DMS 273 treated with DMSO at 0.1 percent for 48 hours (cell line): ENCODE measurements at places on chromosomes 2 and 18.

- DNase-seq = no peak
Measured at GRCh38 chr18:12597760-12598159, 60.1 kb downstream of the SPIRE1 start.

- no peak for DNase-seq
Measured at GRCh38 chr18:56298935-56299334, 339.5 kb downstream of the TXNL1 start.

DNA sequence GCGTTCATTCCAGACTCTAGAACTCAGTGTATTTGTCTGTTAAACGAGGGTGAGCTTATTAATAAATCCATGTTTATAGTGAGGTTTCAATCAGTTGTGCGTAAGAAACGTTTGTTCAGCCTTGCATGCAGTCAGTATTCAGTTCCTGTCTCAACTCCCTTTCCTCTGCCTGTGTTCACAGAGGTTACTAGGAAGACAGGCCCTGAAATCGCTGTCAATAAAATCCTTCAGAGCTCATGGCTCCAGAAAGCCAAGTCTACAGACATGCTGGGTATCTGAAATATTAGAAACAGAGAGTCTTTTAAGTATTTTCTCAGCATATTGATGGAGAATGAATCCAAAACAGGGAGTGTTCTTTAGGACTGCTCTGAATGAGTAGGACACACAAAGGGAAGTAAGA, 75.4 kb downstream of the KLF7 start:
- DNase-seq = no peak

DNA sequence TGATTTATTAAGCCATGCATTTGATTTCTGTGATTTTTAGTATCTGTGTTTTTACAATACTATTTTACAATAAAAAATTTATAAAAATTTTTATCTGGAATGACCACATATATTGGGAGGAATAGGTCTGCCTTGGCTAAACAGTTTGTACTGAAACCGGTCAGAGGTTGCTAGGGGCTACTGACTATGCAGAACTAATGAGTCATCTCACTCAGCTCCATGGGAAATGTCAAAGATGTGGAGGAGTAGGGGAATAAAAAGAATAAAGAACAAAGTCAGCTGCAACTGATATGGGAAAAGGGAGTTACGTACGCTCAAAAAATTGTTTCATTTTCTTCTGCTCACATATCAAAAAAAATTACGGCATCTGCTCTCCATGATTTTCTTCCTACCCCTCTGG, 8.6 kb upstream of the TMEM163 start:
- no peak for DNase-seq

DNA sequence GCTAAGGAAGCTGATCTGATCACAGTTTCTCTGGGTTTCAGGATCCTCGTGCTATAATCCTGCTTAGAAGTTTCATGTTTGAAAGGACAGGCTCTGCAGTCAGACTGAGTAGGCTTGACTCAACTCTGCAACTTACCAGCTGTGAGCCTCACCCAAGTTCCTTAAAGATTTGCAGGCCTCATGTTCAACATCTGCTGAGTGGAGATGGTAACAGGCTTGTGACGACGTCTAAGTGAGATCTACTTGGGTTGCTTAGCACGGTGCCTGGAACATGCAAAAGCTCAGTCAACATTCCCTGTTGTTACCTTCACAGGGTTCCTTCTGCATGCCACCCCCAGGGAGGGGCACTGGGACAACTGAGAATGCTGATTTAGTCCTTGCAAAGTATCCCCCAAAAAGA, 164.2 kb downstream of the C1D start:
- no peak for DNase-seq

- DNase-seq = no peak
Measured at GRCh38 chr18:47915229-47915628, 15.2 kb downstream of the SMAD2 start.

DNA sequence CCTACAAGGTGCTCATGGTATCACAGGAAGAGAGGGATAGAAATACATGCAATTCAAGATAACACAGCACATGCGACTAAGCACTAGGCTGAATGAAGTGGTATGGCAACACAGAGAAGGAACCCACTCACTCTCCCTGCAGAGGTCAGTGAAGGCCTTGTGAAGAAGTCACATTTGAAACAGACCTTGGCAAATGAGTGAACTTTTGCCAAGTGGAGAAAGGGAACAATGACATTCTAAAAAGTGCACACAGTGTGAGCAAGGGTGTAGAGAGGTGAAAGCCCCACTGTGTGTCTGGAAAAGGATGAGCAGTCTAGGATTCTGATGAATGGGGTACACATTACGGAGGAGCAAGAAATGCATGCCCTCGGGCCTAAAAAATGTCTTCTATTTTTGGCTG, 23.3 kb downstream of the KLF7 start:
- DNase-seq = no peak

DNA sequence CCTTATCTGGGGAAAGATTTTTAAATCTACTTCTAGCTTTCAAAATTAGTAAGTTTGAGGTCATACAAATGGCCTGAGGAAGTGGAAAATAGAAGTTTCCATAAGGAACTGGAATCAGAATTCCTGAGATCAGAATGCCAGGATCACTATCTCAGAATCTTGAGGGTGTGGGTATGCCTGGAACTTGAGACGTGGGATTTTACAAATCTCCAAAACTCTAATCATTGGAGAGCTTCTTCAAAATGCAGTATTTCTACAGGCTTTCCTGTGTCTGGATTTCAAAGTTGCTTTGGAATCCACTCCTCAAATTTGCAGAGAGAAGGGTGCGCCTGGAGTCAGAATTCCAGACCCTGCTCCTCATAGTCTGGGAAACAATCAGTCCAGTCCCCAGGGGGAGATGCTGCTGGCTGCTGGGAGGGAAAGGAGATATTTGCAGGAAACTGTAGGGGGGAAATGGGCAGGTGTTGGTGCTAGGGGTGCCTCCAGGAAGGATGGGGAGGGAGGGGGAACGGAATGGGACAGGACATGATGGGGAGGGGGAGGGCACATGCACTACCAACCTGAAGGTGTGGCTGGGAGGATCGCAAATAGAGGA, 31.0 kb upstream of the CATIP start:
- no peak for DNase-seq

GRCh38 chr2:240962300-240963064, 35.9 kb upstream of the SNED1 start:
- no peak for DNase-seq

GRCh38 chr2:15800495-15801329, 139.6 kb upstream of the MYCN start:
- DNase-seq = no peak

GRCh38 chr2:226898897-226899296, 63.0 kb downstream of the RHBDD1 start:
- no peak for DNase-seq

- no peak for DNase-seq
Measured at GRCh38 chr2:164644036-164644700, 22.9 kb upstream of the GRB14 start.

GRCh38 chr2:236309669-236310029, 45.4 kb upstream of the ASB18 start:
- DNase-seq = no peak

DNA sequence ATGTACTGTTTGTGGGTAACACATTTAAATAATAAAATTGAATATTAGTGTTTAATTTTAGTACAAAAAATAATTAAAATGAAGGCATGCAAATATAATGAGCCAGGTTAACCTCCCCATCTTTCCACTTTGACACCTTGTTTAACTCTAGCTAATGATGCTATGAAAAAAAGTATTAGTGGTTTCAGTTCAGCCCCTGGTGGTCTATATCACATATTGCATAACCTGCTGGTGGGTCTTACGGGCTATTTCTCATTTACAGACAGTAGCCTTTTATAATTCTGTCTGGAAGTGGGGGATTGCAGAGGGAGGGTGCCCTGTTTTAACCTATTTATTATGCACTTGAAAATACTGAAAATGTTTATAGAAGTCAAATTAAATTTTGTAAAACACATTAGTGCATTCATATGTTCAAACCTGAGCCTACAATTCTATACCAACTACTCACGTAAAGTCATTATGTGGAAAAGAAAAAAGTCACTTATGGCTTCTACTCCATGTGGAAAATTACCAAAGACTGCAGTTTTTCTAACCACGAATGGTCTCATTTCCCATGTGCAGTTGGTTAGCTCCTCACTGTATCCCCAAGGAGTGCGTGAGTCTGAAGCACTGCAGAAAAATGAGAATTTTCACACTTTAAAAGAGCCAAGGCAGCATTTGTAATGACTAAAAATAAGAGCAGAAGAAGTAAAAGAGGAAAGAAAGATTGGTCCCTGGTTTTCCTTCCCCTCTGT, 381.0 kb downstream of the MTX2 start:
- DNase-seq = no peak

GRCh38 chr2:167616997-167617396, 630.4 kb downstream of the STK39 start:
- no peak for DNase-seq

- DNase-seq = no peak
Measured at GRCh38 chr2:161173541-161174194, 13.4 kb downstream of the TANK start.

DNA sequence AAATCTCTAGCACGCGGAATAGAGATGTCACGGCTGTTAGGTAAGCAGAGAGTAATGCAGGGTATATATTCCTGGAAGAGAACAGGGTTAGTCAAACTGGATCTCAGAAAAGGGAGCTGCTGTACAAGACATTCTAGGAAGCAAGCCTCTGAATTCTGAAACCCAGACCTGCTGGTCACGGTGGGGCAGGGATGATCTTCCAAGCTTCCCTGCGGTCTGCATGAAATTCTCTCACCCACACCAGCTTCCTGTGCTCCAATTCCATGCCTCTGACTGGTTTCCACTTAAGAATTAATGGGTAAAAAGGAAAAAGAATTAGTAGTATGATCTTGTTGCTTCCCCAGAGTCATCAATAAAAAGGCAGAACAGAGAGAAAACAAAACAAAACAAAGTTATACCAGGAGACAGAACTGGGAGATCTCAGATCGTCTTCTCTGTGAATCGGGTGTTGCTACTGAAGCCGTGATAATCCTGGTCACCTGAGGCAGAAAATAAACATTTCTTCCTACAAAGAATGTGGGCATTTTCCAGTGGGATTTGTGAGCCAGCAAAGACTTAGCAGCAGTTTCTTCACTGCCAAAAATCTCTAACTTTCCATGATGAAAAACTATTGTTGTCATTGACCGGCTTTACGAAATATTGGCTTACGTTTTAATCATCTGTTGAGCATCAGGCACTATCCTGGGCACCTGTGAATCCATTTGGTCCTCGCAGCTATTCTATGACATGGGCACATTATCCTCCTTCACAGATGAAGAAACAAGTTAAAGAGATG, 5.3 kb upstream of the CYP27C1 start:
- DNase-seq = no peak

GRCh38 chr2:239184179-239184578, 216.6 kb downstream of the HDAC4 start:
- DNase-seq = no peak

DNA sequence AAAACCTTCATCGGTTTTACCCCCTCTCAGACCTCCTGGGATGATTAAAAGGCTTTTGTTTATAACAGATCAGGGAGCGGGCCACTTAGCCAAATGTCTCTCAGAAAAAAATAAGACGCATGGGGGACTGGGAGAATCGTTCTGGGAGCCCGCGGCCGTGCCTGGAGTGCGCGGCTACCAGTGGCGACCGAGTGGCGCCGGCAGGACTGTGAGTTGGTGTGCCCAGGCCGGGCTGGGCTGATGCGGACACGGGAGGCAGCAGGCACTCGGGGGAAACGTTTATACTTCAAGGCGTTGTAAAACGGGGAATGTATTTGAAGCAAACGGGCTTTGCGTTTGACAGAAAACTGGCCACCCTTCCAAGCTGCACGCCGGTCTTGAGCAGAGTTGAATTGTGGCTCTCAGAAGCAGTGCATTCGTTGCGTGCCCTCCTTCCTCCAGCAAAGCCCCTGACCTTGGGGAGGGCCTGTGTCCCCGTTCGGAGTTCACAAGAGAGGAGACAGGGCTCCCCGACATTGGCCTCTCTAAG, 4.7 kb upstream of the HOXD10 start:
- DNase-seq = no peak

- no peak for DNase-seq
Measured at GRCh38 chr18:10135302-10135926, 221.6 kb downstream of the VAPA start.

- no peak for DNase-seq
Measured at GRCh38 chr2:209141142-209141541, 282.7 kb upstream of the MAP2 start.

GRCh38 chr2:149658553-149658952, 71.0 kb upstream of the MMADHC start:
- DNase-seq = no peak

DNA sequence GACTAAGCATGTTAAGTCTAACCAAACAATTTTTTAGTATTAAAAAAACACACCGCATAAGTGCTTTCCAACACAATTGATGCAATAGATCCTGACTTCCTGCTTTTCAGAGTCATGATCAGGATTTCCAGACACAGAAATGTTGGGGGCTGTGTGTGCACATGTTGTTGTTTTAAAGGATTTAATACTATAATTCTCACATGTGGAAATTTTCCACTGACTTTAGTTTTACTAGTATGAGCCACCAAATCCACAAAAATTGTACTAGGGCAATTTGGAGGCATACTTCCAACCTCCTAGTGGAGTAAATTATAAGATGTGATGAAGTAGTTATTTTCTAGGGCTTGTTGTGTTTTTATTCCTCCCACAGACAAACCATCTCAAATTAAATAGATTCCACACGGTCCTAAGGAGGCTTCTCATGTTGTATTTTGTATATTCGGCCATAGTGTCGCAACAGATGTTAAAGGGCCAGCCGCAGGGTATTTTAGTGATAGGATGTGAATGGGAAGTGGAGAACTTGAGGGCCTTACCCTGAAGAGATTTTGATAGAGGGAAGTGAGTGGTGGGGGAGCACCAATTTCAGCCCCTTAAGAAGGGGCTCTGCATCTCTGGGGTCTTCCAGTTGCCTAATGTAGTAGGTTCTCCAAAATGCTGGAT, 108.9 kb upstream of the KLF7 start:
- no peak for DNase-seq
